AG20443 (cell line): ENCODE measurements at places on chromosomes 5 and 9.

- DNase-seq, result peak; percentile 67
Observed at GRCh38 chr9:133347515-133347984, 381 bp downstream of the MED22 start.

- DNase-seq, result no peak
Observed at GRCh38 chr9:133370685-133371084, 5.2 kb downstream of the SURF4 start.

- peak; percentile 47 for DNase-seq
Observed at GRCh38 chr9:71909887-71910649, 925 bp downstream of the ABHD17B start.

- no peak for DNase-seq
Observed at GRCh38 chr9:114452219-114453165, 52.8 kb downstream of the WHRN start.

- DNase-seq, result no peak
Observed at GRCh38 chr5:10680876-10681481, 80.1 kb downstream of the DAP start.

DNA sequence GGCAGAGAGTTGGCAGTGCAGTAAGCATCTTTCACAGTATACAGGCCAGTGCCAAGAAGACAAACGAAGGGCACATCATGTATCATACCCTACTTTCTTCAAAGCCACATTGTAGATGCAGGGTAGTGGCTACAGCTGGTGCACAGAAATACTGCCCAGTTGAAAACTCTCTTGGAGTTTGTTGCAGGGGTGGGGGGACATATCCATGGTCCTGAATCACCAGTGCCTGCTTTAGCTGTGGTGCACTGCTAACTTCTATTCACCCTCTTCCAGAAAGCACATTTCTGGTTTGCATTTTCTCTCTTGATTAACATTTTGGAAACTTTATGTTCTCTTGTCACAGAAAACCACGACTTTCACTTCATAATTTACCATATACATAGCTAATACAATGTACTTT is 196.6 kb downstream of the PAPPA start:
- DNase-seq, result no peak

- DNase-seq, result no peak
Observed at GRCh38 chr9:77667151-77667550, 19.0 kb upstream of the GNA14 start.

DNA sequence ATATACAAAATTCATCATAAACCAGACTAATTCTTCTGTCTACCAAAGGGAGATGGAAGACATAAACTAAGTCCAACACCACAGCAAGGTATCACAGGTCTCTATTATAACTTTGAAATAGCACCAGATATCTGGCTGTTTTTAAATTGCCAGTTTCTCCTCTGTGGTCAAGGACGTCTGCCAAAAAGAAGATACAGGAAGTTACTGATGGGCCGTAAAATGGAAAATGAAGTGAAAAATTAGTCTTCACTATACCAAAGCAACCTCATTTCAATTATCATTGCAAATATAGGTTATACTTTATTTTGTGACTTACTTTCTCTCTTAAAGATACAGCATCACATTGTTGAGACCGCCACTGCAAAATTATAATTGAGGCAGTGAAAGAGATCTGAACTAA is 225.5 kb downstream of the NDUFS4 start:
- DNase-seq, result no peak

DNA sequence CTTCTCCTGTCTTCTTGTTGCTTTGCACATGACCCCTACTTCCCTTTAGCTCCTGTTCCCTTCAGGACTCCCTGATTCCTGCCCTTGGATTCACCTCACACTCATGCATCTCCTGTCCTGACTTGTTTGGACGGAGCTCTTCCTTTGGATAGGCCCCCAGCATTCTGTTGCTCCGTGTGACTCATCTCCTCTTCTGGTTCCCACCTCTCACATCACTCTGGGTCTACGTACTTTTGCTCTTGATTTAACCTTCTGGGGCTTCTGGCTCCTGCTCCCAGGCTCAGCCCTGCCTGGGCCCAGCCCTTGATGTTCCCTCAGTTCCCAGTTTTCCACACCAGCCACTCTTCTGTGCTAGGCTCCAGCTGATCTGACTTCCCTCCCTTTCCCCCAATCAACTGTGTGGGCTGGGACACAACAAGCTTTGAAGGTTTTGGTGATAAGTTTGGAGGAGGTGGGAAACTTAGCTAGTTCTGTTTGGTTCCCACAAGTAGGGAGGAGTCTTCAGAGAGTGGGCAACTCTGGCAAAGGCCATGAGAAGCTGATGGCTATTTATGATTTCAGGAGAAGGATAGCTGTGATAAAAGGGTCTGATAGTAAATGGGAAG is 331.5 kb downstream of the ARHGEF28 start:
- DNase-seq, result no peak

DNA sequence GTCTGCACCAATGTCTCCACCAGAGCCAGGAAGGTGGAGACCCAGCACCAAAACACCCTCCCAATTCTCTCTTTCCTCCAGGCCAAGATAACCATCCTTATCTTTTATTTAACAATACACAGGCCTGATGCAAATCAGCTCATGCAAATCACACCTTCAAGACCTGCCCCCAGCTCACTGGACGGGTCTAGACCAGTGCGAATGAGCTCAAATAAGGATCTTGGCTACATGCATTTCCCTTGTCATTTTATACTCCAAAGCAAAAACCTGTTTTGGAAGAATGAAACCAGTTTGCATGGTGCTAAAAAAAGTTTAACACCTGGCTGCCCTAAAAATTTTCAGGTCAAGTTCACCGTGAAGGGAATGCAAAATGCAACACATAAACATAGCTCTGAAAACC is 31.9 kb upstream of the DAPK1 start:
- no peak for DNase-seq

DNA sequence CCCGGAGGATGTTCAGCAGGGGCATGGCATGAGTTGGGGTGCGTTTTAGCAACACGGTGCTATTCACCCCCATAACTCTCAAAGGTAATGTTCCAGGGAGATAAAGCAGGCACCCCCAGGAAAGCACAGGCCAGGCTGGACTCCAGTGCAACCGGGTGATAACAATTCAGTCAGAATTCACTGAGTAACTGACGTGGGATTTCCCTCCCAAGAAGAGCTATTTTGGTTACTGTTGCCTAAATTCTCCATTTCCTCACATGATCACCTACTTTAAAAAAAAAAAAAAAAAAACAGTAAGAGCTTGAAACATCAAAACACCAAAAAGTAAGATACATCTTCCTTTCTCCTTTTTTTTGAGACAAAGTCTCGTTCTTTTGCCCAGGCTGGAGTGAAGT is 137.6 kb upstream of the WWC1 start:
- no peak for DNase-seq

- peak; percentile 81 for DNase-seq
Observed at GRCh38 chr5:91189480-91190313, 193.4 kb downstream of the ARRDC3 start.

- DNase-seq, result no peak
Observed at GRCh38 chr9:72935595-72935994, 17.3 kb downstream of the ALDH1A1 start.

DNA sequence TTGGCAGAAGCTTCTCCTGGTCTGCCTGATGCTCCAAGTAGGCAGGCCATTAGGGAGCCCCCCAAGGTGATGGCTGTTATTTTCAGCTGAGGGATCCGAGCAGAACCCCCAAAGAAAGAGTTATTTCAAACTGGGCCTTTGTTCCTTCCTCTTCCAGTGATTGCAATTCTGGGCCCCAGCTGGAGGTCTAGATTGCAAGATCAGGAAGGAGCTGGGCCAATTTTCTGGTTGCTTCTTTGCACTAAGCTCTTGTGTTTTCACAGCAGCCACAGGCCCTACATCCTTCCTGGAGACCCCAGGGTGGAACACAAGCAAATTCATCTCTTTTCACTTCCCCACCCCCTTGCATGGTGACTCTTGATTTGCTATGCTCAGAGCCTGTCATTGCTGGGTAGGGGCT is 215.0 kb downstream of the SEMA6A start:
- DNase-seq, result no peak

- DNase-seq, result no peak
Observed at GRCh38 chr9:15755660-15756059, 202.8 kb downstream of the CCDC171 start.

DNA sequence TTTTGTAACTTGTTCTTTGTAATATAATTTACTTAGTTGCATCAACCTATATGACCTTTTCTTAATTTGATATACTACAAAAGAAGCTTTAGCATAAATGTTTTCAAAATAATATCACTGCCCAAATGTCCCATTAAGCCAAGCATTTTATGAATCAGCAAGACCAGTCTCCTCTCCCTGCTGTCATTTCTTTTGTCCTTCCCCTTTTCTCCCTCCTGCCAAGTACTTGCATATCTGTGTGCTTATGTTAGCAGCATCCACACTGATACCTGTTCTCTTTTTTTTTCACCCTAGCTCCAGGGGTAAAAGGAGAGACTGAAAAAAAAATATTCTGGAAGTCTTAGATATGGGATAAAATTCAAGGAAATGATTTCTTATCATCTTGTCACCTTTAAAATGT is 69.7 kb downstream of the ZSWIM6 start:
- peak; percentile 67 for DNase-seq

DNA sequence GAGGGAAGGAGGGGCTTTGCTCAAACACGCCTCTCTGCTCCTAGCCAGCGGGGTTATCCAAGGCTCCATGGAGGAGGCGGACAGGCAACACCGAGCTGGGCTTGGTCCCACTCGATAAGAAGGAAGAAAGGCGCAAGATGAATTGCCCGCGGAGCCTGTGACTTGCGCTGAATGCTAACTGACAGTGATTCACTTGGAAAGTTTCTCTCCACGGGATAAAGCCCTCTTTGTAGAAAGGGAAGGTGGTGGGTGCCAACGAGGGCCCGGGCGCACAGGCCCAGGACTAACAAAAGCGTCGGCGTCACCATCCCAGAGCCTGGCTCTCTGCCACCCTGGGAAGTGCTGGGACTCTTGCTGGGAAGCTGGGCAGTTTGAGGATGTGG is 76.0 kb downstream of the VAV2 start:
- no peak for DNase-seq

DNA sequence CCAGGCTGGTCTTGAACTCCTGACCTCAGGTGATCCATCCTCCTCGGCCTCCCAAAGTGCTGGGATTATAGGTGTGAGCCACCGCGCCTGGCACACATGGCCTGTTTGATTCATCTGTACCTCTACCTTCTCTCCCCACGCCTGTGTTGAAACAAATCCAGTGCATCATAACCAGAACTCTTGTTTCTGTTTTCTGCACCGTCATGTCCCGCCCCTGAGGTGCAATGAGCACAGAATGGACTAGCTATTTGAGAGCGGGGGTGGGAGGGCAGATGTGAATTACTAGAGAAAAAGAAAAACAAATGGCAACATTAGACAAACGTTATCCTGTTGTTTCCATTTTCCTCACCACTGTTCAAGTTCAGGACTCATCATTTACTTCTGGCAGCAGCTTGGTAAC is 10.7 kb upstream of the FAM193B start:
- no peak for DNase-seq

GRCh38 chr5:21858441-21858840 is 994.7 kb downstream of the CDH12 start:
- DNase-seq, result no peak

- DNase-seq, result no peak
Observed at GRCh38 chr9:1200847-1201251, 150.7 kb downstream of the DMRT2 start.

GRCh38 chr5:144972317-144972716 is 801.6 kb downstream of the KCTD16 start:
- no peak for DNase-seq

DNA sequence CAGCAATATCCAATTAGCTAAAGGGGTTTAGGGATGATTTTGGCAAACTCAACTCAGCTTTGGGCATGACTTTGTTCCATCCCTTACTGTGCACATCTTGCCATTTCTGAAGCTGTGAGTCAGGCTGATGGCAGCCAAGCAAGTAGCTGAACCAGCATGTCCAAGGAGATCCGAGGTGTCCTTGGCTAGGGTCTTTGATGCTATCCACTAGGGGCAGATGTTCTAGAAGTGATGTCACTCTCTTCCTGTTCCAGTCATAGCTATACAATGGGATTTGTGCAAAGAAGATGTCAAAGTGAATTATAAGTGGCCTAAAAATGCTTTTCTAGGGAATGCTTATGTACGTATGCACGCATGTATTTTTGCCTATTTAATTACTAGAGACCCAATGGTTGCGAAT is 160.8 kb upstream of the PAPPA start:
- peak; percentile 21 for DNase-seq

DNA sequence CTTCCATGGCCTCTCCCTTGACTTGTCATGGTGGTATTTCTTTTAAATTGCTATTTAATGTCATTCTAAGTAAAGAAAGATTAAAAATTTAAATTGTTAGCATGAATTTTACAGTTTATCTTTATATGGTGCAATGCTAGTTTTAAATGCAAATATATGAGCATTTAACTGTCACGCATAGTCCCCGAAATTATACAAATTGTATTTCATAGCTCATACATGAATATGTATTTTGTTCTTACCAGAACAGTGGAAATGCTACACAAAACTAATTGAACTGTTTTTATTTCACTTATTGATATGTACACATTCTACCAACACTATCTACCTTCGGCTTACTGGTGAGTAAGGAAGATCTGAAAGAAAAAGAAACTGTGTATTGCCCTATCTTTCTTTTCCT is 125.8 kb downstream of the CARTPT start:
- no peak for DNase-seq

- DNase-seq, result no peak
Observed at GRCh38 chr5:171622010-171622409, 163.6 kb upstream of the SMIM23 start.

DNA sequence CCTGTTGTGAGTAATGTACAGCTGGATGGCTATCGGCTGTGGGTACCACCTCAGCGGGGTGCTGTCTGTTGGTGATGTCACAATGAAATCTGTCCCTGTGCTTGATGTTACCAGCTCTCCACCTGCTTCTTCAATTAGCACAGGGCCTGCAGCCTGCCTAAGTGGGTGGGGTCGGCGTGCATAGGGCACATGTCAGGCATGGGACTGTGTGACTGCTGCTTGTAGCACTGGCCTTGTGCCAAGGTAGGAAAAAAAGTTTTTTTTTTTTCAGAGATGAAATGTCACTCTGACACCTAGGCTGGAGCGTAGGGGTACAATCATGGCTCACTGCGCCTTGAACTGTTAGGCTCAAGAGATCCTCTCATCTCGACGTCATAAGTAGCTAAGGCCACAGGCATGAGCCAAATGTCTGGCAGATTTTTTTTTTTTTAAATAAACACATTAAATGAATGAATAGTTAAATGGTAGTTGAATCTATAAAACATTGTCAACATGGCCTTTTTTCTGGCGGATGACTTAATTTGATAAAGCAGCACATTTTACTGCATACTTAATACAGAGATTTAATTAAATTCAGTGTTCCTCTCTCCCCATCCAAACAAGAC is 222.5 kb downstream of the NXNL2 start:
- no peak for DNase-seq

- DNase-seq, result no peak
Observed at GRCh38 chr5:93236807-93237421, 344.1 kb downstream of the NR2F1-AS1 start.

GRCh38 chr9:131992906-131993657 is 86.6 kb downstream of the MED27 start:
- no peak for DNase-seq

- DNase-seq, result peak; percentile 84
Observed at GRCh38 chr5:151093476-151093889, 12.6 kb upstream of the TNIP1 start.

- no peak for DNase-seq
Observed at GRCh38 chr5:77774981-77775789, 954 bp downstream of the TBCA start.
